Stimulated activated CD8-positive, alpha-beta memory T cell treated with anti-CD3 and anti-CD28 coated beads, Interleukin-15, amount 100 ng/mL, for 4 hours (primary cell): ENCODE measurements at places on chromosomes 3 and 15.

DNA sequence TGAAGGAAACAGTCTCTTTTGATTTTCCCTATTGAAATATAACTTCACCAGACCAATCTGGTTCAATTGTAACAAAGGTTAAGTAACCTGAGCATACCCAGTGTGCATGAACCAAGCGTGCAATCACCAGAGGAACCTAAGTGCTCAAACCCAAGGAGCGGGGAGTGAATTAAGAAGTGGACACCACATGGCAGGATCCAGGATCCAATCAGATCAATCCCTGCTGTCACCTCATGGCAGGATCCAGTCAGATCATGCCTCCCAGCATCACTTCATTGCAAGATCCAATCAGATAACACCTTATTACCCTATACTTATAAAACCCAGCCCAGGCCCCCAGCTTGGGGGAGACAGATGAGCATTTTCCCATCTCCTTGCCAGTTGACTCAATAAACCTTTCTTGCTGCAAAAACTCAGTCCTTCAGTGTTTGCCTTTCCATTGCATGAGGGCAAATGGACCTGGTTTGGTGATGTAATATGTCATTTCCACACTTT, 38.9 kb upstream of the RNU6-1 start:
- DNase-seq: no peak

DNA sequence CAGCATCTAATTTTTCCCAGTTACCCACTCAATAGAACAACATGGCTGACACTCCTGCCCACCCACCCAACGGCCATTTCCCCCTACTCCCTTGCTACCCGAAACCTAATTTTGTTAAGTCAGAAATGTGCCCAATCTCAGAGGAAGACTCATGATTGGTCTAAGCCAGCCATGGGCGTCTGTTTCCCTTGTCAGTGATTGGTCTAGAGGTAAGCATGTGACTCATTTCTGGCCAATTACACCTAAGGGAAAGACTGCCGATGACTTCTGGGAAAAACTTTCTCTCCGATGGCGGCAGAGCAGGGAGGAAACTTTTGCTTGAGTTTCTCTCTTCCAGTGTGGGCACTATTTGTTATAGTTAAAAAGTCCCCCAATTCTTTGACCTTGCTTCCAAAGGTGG, 72.9 kb downstream of the RPLP1 start:
- no peak for DNase-seq

GRCh38 chr3:14520149-14520548, 20.0 kb downstream of the GRIP2 start:
- DNase-seq: no peak

GRCh38 chr15:86347245-86347644, 267.6 kb downstream of the AGBL1 start:
- no peak for DNase-seq

DNA sequence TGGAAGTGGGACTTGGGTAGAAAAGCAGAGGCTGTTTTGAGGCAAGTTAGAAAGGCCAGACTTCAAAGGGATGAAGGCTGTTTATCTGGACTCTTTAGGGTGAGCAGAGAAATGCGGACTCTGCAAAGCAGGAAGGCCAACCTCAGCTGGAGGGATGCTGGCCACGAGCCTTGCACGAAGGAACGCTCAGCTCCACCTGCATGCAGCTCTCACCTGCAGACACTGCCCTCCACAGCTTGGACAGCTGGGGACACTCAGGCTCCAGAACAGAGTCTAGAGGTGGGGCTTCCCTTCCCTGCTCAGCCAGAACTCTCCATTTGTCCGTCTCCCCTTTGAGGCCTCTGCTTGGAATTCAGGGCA, 229.7 kb downstream of the ADAMTS17 start:
- no peak for DNase-seq

DNA sequence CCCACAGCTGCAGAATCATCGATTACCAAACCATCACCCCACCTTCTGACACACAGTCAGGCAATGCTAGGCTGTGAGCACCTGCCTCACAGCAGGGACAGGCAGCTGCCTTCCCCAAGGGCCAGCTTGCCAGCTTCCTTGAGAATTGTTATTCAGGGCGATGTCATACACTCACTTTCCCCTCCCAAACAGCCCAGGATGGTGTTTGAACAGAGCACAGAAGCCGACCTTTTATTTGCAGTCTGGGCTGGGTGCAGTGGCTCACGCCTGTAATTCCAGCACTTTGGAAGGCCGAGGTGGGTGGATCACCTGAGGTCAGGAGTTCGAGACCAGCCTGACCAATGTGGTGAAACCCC, 84.5 kb upstream of the HERC1 start:
- DNase-seq: no peak

DNA sequence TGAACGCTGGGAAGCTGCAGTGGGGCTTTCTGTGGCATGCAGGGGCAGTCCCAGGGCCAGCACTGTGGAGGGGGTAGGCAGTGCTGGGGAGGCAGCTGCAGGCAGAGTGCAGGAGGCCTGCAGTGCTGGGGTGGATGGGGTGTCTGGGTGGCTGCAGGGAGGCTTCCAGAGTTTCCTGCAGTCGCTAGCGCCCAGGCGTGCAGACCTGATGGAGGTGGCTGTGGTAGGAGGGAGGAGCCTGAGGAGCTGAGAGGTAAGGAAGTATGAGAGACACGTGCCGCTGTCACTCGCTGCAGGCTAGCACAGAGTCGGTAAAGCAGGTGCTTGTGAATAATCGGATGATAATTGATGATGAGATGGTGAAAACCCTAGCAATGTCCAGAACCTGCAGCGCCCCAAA, 16.3 kb downstream of the SYNM start:
- DNase-seq: no peak

DNA sequence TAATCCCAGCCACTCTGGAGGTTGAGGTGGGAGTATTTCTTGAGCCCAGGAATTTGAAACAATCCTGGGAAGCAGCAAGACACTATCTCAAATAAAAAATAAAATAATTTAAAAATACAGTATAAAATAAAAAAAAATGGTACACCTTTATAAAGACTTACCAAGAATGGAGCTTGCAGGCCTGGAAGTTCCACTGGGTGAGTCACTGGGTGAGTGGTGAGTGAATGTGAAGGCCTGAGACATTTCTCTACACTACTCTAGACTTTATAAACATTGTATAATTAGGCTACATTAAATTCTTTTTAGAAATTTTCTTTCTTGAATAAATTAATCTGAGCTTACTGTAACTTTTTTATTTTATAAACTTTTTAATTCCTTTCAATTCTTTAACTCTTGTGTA, 609.1 kb upstream of the BCHE start:
- no peak for DNase-seq

- no peak for DNase-seq
Measured at GRCh38 chr3:127406309-127407025, 118.6 kb upstream of the PRR20G start.

- no peak for DNase-seq
Measured at GRCh38 chr3:122281891-122282290, 43.2 kb upstream of the CSTA start.

GRCh38 chr3:38497031-38497430, 891 bp downstream of the EXOG start:
- no peak for DNase-seq

DNA sequence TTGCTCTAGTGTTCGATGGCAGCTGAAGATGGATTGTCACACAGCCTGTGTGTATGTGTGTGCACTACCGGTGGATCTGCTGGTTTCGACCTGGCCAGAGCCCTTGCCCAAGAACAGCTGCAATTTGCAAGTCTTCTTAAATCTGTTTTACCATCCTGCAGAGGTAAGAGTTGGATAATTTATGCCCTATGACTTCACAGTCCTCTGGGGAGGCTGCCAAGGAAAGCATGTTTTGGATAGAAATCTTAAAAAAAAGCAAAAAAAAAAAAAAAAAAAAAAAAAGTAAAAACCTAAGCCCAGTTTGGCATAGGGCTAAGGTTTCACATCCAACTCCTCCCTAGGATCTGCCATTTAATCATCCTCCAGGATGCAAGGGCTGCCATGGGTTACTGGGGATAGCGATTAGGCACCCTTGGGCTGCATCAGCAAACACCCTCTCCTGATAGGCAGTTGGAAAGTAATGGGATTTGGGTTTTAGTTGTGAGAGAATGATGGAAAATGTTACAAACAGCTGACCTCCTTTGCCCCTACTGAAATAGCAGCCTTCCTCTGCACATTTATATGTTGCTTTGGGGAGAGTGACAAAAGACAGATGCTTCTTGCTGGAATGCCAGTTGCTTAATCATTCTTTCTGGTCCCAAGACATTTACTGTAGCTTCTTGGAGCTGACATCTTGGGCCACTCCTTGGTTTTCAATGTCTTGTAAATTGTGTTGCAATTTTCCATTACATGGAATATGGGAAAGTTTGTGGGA, 35.4 kb downstream of the CD200R1L start:
- no peak for DNase-seq

DNA sequence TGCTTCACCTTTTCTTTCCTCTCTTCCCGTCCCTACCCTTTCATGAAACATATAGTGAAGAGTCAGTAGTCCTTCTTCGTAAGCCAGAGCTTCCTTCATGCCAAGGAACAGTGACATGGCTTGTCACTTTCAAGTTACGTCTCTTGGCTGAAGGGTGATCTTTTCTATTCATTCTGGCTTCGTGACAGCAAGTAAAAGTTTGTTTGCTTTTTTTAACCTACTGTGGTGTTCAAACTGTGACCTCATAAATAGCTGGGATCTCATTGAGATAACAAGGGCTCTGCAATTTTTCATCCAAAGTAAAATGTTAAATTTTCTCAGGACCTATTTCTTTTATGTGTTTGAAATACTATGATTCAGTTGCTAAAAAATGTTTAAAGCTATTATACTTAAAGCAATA, 10.5 kb downstream of the CDIN1 start:
- DNase-seq: no peak

DNA sequence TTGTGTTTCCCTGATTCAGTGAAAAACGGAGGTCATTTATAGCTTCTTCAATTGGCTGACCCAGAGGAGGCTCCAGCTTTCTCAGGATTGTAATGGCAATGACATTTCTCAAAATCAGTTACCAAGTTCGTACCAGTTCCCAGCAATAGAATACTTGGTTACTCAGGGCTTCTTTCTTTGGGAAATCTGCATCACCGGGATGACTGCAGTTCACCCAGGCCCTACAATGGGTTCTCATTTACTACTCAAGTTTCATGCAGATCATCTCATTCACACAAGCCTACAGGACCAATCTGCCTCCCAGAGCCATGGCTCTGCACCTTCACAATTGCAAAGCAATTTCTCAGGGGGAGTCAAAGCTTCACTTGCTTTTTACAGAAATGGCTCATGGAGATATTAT, 109.6 kb downstream of the FHIT start:
- DNase-seq: no peak

DNA sequence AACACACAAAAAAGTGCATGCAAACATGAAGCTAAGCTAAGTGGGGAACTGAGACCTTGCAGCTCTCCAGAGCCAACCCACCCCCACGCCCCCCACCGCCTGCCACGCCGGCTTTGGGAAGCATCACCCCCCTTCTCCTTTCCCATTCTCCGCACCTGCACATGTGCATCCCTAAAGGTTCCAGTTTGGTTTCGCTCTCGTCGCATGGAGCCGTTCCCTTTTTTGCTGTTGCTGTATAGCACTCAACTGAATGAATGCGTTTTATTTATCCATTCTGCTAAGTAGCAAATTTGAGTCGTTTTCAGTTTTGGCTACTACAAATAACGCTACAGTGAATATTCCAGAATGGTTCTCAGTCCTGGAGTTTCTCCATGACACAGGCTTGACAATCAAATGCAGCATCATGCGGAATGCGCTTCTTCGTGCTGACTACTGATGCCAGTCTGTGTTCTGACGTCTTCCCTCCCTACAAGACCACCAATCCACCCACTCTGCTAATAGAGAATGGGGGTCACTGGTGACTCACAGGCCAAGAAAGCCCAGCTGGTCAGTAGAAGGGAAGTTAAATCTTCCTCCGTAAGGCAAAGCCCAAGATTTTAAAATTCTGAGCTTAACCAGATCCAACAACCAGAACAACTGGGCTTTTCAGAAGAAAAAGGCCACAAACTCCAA, 115.3 kb downstream of the XXYLT1 start:
- no peak for DNase-seq
